Esophagus squamous epithelium (tissue), 5 donors: ENCODE measurements at places on chromosomes 5 and 9.

DNA sequence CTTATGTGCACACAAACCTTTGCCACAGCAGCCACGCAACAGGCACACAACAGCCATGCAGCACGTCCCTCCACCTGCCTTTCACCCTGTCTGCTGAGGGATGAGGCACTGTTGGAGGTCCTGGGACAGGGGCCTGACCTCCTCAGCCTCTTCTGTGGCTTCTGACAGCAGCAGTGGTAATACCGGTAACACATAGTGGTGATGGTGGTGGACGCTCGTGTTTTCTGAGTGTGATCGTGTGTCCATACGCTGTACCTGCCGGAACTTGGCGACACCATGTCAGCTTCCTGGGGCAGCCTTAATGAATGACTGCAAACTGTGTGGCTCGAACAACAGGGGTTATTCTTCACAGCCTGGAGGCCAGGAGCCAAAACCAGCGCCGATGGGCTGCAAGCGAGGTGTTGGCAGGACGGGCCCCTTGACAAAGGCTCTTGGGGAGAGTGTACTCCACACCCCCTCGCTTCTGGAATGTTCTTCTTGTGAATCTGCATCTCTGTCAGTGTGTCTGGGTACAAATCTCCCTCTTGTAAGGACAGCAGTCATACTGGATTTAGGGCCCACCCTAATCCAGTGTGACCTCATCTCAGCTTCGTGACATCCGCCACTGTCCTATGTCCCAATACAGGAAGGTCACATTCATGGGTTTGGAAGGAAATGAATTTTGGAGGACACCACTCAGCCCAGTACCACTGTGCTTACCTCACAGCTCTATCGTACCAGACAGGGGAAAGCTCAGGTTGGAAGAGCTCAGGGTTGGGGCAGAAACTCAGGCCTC, 55.3 kb upstream of the EXOC3 start:
- no peaks in the 10 kb centered on the region for H3K27me3 ChIP-seq
- no peak overlapping the region for H3K27ac ChIP-seq
- H3K4me3 ChIP-seq: no peak overlapping the region
- no peaks in the 10 kb centered on the region for H3K36me3 ChIP-seq
- peaks cover 13% of the 10 kb centered on the region for H3K4me1 ChIP-seq

GRCh38 chr5:148583421-148583965, 70.8 kb downstream of the HTR4 start:
- H3K4me1 ChIP-seq: no peaks in the 10 kb centered on the region
- no peak for DNase-seq
- no peak overlapping the region for H3K4me3 ChIP-seq
- H3K27ac ChIP-seq: no peak overlapping the region
- H3K27me3 ChIP-seq: no peaks in the 10 kb centered on the region

DNA sequence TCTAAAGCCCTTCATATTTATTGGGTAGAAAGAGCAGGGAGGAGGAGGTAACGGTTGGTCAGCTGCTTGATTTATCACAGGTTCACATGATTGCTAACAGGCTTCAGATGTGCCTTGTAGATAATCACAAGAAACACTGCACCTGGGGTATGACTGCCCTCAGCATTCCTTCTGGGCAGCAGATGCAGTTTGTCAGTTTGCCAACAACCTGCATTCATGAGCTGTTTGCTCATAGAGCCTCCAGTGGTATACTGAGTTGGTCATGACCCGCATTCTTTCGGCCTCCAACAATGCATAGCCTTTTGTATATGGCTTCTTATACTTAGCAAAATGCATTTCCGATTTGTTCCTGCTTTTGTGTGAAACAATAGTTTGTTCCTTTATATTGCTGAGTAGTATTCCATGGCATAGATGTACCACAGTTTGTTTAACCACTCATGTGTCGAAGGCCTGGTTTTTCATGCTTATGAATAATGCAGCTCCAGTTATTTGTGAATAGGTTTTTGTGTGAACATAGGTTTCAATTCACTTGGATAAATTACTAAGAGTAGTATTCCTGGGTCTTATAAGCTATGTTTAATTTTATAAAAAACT, 83.6 kb downstream of the ARHGEF28 start:
- H3K4me3 ChIP-seq: no peak overlapping the region
- H3K36me3 ChIP-seq: no peaks in the 10 kb centered on the region
- no peaks in the 10 kb centered on the region for H3K27me3 ChIP-seq
- H3K27ac ChIP-seq: no peak overlapping the region

DNA sequence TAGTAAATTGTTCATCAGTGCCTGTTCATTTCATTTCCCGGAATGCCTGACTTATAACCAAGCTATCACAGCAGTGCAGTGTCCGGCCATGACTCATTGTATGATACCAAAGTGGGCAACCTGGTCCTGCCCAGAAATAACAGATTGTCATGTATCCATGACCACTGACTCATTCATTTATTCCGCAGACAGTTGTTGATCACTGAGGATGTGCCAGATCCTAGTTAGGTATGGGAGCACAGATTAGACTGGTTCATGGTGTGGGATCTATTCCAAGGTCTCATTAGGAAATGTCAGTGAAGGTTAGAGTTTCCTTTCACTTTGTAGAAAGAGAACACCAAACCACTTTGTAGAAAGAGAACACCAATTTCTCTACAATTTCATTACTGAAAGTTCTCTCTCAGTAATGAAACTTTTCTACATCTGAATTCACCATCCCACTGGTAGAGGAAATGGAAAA, 8.7 kb downstream of the NREP start:
- DNase-seq: no peak
- no peaks in the 10 kb centered on the region for H3K27me3 ChIP-seq
- no peaks in the 10 kb centered on the region for H3K36me3 ChIP-seq
- no peak overlapping the region for H3K4me3 ChIP-seq
- H3K27ac ChIP-seq: no peak overlapping the region

DNA sequence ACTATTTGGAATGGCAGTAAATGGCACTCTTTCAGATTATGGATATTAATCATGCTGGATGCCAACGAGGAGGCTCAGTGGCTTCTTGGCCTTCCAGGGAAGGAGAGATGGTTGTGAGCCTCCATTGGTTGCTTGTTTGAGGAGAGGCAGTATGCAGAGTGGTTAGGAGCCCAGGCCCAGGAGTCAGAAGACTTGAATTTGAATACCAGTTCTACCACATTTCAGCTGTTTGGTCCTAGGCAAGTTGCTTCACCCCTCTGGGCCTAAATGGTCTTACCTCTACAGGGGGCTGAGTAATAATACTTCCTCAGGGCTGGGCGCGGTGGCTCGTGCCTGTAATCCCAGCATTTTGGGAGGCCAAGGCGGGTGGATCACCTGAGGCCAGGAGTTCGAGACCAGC, 52.5 kb downstream of the COL27A1 start:
- no peaks in the 10 kb centered on the region for H3K27me3 ChIP-seq
- H3K4me1 ChIP-seq: peaks cover 14% of the 10 kb centered on the region
- no peaks in the 10 kb centered on the region for H3K36me3 ChIP-seq
- no peak for DNase-seq

DNA sequence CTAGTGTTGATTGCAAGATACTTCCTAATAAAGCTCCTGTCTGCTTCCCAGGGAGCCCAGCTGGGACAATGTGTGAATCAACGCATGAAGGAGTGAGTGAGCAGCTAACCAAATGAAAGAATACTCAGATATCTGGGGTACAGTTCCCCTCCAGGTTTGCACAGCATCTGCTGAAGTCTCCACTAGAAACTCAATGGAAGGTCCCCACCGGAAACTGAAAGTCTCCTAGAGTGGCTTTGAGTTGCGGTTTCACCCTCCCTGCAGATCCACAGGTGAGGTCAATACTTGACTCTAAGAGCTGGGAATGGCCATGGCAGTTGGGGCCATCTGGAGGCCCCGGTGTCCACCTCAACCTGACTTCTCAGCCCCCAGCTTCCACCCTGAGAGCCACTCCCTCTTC, 198.2 kb upstream of the MSX2 start:
- no peak overlapping the region for H3K4me3 ChIP-seq
- no peaks in the 10 kb centered on the region for H3K36me3 ChIP-seq
- no peak overlapping the region for H3K27ac ChIP-seq
- H3K27me3 ChIP-seq: no peaks in the 10 kb centered on the region
- DNase-seq: no peak

GRCh38 chr5:149951138-149951749, 6.7 kb upstream of the PDE6A start:
- H3K36me3 ChIP-seq: no peaks in the 10 kb centered on the region
- H3K27ac ChIP-seq: peak overlapping the region; percentile 54
- no peaks in the 10 kb centered on the region for H3K4me1 ChIP-seq
- no peak for DNase-seq

- no peak overlapping the region for H3K27ac ChIP-seq
- no peak for DNase-seq
- no peaks in the 10 kb centered on the region for H3K36me3 ChIP-seq
- H3K27me3 ChIP-seq: no peaks in the 10 kb centered on the region
- H3K4me1 ChIP-seq: no peaks in the 10 kb centered on the region
Measured at GRCh38 chr5:71711610-71712009, 7.5 kb upstream of the CARTPT start.

- no peaks in the 10 kb centered on the region for H3K4me1 ChIP-seq
- H3K36me3 ChIP-seq: no peaks in the 10 kb centered on the region
- H3K27me3 ChIP-seq: no peaks in the 10 kb centered on the region
- H3K4me3 ChIP-seq: no peak overlapping the region
Measured at GRCh38 chr5:5191906-5192305, 51.8 kb downstream of the ADAMTS16 start.

- no peaks in the 10 kb centered on the region for H3K27me3 ChIP-seq
- H3K36me3 ChIP-seq: no peaks in the 10 kb centered on the region
- no peak overlapping the region for H3K4me3 ChIP-seq
- no peak overlapping the region for H3K27ac ChIP-seq
Measured at GRCh38 chr5:178690208-178690607, 40.3 kb downstream of the ZNF354A start.

DNA sequence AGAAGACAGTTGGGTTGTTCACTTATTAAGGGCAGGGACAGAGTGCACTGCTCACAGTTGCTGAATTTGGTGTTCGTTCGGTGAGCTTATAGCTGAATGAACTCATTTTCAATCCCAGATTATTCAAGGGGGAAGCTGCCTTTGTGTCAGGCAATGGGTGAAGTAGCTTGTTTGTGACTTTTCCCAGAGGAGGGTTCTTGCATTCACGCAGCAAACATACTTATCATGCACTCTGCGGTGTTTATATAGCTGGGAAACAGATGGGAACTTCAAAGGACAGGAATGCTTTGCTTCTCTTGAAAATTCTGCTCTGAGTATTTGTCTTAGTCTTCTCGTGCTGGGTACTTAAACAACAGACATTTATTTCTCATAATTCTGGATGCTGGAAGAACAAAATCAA, 64.7 kb upstream of the ABCA1 start:
- peak overlapping the region; percentile 94 for H3K27ac ChIP-seq
- peaks cover 44% of the 10 kb centered on the region for H3K4me1 ChIP-seq
- no peaks in the 10 kb centered on the region for H3K27me3 ChIP-seq
- DNase-seq: no peak

DNA sequence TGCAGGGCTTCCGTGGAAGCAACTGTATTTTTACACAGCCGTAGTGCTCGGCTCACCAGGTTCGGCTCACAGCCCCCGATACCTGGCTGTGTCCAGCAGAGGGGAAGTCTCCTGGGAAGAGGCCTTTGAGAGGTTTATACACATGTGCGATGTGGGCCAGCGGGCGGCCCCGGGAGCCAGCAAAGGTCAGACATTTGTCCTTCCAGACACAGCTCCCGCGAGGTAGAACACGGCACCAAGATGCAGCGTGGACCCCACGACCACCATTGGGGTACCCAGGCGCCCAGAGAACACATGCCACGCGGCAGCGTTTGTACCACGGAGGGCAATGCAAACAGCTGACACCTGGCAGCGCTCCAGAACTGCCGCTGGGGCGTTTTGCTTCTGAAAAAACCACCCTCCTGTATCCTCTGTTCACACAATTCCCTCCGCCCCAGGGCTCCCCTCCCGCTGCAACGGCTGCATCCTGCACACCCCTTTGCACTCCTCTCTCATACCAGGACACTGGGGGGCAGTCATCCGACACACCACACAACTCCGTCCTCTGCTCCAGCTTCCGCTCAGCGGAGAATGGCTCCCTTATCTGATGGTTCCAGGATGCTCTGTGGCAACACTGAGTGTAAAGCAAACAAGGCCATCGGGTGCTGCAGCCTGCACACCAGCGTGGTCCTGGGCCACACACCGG, 235.3 kb downstream of the SYK start:
- peak overlapping the region; percentile 79 for H3K27ac ChIP-seq
- H3K4me1 ChIP-seq: peaks cover 40% of the 10 kb centered on the region
- H3K27me3 ChIP-seq: no peaks in the 10 kb centered on the region
- H3K36me3 ChIP-seq: no peaks in the 10 kb centered on the region
- no peak overlapping the region for H3K4me3 ChIP-seq

GRCh38 chr9:89278551-89278950, 32.4 kb upstream of the CKS2 start:
- DNase-seq: no peak
- H3K27me3 ChIP-seq: no peaks in the 10 kb centered on the region
- H3K27ac ChIP-seq: no peak overlapping the region
- H3K4me1 ChIP-seq: peaks cover 19% of the 10 kb centered on the region
- no peak overlapping the region for H3K4me3 ChIP-seq
- no peaks in the 10 kb centered on the region for H3K36me3 ChIP-seq

GRCh38 chr5:117860550-117860949, 1127.8 kb downstream of the DTWD2 start:
- H3K27me3 ChIP-seq: no peaks in the 10 kb centered on the region
- no peaks in the 10 kb centered on the region for H3K36me3 ChIP-seq
- no peak overlapping the region for H3K4me3 ChIP-seq
- DNase-seq: no peak
- H3K27ac ChIP-seq: no peak overlapping the region
- no peaks in the 10 kb centered on the region for H3K4me1 ChIP-seq

- no peak overlapping the region for H3K4me3 ChIP-seq
- no peak overlapping the region for H3K27ac ChIP-seq
- peaks cover 45% of the 10 kb centered on the region for H3K36me3 ChIP-seq
- no peaks in the 10 kb centered on the region for H3K27me3 ChIP-seq
Measured at GRCh38 chr9:78320875-78321496, 24.1 kb downstream of the PSAT1 start.

DNA sequence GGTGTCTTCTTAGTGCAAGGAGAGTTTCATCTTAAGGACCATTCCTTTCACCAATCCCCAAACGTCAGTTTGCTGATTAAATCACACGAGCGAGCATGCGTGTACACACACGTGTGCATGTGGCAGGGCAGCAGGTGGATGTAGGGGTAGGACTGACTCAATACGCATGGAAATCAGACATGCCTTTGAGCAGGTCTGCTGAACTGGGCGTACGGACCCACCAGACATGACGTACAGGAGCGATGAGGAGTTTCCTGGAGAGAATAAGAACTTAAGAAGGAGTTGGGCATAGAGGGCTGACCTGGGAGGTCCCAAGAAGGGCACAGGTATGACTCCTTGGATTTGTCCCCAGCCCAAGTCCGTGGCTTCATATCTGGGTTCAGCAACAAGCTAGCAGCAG, 170.0 kb downstream of the FGF18 start:
- no peaks in the 10 kb centered on the region for H3K27me3 ChIP-seq
- no peak overlapping the region for H3K4me3 ChIP-seq
- no peaks in the 10 kb centered on the region for H3K4me1 ChIP-seq
- DNase-seq: no peak
- no peak overlapping the region for H3K27ac ChIP-seq

GRCh38 chr5:117615226-117615625, 1040.6 kb upstream of the SEMA6A start:
- H3K4me1 ChIP-seq: no peaks in the 10 kb centered on the region
- no peaks in the 10 kb centered on the region for H3K36me3 ChIP-seq
- no peak overlapping the region for H3K4me3 ChIP-seq
- H3K27ac ChIP-seq: no peak overlapping the region
- DNase-seq: no peak
- no peaks in the 10 kb centered on the region for H3K27me3 ChIP-seq
